ENCODE measurements at places on chromosomes 2 and 18.

- no peak for DNase-seq
Observed at GRCh38 chr2:146850746-146851145, 994.1 kb upstream of the ACVR2A start.

DNA sequence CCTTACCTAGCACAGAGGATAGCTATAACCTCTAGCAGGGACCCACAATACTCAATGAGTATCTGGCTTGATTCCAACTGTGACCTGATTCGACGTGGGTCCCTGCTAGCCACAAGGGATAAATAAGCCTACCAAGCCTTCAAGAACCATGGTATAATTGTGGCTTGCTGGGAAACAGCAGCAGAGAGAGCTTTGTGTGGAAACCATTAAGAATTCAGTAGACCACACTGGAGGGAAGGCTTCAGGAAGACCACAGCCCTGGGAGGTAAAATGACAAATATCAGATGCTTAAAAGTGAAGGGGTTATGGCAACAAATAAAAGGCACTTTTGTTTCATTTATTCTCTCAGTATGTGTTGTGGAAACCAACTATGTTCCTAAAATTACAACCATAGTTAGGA is 82.6 kb upstream of the WIPF1 start:
- DNase-seq = no peak

DNA sequence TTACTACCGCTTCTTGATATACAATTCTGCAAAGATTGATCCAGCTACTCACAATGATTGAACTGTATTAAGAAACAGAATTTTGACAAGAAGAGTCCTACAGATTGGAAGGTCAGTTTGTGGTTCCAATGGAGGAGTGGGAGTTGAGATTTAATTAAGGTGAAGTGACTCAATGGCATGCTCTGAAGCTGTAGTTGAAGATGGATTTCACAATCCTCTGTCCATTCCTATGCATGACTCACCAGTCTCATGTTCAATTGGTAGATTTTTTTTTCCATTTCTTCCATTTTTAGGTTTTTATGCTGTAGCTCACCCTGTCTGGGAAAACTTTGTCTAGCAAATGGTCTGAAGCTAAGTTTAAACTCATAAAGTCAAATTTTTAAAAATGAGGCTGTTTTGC is 83.3 kb downstream of the DPP4 start:
- no peak for DNase-seq

DNA sequence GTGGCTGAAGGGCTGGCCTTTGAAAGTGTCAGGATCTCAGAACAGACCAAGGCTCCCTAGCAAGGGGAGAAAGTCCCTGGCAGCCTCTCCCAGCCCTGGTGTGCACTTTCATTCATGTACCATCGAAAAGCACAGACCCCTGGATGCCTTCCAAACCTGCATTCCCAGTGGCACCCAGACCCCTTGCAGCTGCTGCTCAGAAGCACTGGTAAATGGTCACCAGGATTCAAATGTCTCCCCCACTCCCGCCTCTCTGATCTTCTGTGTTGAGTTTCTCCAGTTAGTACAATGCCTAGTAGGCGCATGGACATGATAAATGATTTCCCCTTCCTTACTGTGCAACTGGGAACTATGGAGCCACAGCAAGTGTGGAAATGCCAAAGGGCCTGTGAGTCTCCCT is 180.0 kb downstream of the GLI2 start:
- no peak for DNase-seq

- peak; percentile 77 for DNase-seq
Observed at GRCh38 chr2:393711-394696, 106.1 kb upstream of the ALKAL2 start.

GRCh38 chr2:67782443-67782842 is 280.4 kb downstream of the C1D start:
- no peak for DNase-seq

DNA sequence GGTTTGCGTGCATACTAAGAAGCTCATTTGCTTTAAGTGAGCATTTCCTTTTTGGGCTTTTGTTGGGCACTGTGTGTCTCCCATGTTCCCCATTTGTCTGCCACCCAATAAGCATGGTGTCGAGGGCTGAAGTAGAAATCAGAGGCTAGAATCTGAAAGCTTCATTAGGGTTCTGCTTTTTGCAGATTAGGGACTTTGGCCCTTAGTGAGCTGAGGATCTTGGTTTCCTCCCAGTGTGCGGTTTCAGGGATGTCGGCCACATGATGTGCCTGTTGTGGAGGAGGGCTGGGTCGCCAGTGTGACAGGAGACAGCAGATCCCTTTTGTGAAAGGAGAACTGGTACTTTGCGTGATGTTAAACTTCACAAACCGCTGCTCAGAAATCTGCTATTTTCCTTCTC is 41.1 kb downstream of the PLEKHB2 start:
- no peak for DNase-seq

DNA sequence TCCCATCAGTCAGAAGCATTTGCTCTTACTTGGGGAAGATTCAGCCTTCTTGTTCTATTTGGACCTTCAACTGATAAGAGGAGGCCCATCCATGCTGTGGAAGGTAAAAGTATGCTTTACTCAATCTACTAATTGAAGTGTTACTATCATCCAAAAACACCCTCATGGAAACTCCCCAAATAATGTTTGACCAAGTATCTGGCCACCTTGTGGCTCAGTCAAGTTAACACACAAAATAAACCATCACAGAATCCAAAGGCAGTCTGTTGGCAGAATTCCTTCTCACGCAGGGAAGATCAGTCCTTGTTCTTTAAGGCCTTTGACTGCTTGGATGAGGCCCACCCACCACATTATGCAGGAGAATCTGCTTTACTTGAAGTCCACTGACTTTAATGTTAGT is 531.2 kb upstream of the SMIM21 start:
- DNase-seq = no peak

DNA sequence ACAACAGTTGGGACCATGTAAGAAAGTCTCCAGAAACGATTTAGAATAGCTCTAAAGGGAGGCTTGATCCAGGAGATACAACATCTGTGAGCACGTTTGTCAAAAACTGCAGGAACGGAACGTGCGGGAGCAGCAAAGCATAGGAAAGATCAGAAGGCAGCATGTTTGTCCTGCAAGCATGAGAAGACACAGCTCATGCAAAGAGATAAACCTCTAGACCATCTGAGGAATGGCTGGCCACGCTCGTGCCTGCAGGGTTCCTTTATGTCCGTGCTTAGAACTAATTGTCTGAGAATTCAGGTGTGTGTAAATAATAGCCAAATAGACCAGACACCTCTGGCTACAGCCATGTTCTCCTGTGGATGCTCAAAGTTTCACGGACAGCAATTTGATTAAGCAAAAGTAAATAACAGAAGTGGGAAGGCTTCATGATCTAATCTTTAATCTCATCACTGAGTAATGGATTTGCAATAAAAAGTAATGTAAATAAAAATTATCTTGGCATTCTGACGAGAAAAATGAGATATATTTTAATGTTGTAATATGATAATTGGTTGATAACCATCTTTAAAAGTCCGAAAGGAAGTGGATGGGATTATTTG is 534.8 kb upstream of the CDH7 start:
- DNase-seq = no peak

DNA sequence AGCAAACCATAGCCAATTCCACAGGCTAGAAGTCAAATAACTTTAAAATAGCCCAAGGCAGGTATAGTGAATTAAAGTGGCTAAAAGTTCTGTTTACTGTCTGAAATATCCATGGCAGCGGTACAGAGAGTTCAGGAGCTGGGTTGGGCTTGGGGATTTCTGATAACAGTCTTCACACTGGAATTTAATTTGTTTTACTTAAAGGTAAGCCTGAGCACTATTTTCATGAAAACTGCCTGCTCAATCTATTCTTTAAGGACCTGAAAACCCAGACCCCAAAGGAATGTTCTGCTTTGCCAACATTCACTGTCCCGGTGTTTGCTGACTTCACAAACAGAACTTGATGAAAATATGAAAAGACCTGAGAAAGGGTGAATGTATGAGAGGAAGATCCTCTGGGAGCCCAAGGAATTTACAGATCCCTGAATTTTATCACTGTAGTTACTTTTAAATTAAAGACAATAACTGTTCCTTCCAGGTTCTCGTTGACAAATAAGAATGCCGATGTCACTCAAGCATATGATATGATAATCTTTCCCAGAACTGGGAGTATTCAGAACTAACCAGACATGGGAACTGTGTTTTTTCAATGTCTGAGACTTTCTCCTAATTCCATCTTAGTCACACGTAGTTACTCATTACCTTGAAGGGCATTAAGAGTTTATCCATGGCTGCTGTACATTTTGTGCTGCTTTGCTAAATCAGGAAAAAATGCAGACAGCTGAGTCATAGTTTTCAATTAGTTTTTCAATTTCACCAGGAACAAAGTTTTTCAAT is 28.3 kb upstream of the ITGB6 start:
- DNase-seq = no peak

- DNase-seq = no peak
Observed at GRCh38 chr2:222887124-222887523, 26.3 kb downstream of the ACSL3 start.

DNA sequence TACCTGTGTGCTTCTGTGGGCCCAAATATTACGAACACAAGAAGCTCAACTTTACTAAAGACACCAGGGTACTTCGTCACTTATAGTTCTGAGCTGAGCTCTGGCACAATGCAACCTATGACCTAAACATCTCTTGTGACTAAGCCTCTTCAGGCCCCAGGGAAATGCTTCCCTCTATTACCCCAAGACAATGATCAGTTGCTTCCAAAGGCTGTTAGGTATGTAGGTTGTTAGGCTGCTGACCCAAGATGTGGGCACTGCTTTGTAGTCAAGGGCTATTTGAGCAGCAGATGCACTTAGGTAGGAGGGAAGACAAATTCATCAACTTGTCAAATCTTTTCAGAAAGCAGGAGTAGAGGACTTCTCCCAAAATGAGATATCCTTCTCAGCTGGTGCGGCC is 640.1 kb downstream of the EPHA4 start:
- no peak for DNase-seq

GRCh38 chr2:229821316-229821715 is 100.5 kb downstream of the TRIP12 start:
- no peak for DNase-seq

Data from CD4-positive, CD25-positive, alpha-beta regulatory T cell (primary cell).